A172 (cell line): ENCODE measurements at places on chromosomes 7 and 10. TPM values are rescaled to one million over a fixed set of nuclear protein-coding genes. Genes with fewer than 3 reads are reported as not detected.

- DNase-seq, result no peak
Observed at GRCh38 chr10:34506786-34507185, 308.3 kb downstream of the PARD3 start.

GRCh38 chr10:23414658-23415057 is 24.2 kb upstream of the OTUD1 start:
- DNase-seq, result no peak

- DNase-seq, result peak; percentile 88
Observed at GRCh38 chr7:70183278-70183677, 585.0 kb downstream of the AUTS2 start.

DNA sequence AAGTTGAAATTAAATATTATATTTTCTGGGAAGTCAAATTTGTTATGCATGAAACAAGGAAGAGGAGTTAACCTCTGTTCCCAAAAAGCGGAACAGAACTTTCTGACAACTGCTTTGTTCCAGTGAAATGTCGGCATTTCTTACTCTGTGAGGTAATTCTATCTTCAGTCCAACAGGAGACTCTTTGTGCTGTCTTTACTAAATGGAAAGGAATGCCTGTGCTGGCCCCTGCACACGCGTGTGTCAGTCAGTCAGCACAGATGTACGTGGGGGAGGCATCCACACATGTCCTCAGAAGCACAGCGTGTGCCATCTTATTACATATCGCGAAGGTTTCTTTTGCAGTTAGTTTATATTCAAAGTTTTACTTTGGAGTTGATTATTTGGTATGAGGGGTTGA is 37.5 kb downstream of the NET1 start:
- DNase-seq, result no peak

DNA sequence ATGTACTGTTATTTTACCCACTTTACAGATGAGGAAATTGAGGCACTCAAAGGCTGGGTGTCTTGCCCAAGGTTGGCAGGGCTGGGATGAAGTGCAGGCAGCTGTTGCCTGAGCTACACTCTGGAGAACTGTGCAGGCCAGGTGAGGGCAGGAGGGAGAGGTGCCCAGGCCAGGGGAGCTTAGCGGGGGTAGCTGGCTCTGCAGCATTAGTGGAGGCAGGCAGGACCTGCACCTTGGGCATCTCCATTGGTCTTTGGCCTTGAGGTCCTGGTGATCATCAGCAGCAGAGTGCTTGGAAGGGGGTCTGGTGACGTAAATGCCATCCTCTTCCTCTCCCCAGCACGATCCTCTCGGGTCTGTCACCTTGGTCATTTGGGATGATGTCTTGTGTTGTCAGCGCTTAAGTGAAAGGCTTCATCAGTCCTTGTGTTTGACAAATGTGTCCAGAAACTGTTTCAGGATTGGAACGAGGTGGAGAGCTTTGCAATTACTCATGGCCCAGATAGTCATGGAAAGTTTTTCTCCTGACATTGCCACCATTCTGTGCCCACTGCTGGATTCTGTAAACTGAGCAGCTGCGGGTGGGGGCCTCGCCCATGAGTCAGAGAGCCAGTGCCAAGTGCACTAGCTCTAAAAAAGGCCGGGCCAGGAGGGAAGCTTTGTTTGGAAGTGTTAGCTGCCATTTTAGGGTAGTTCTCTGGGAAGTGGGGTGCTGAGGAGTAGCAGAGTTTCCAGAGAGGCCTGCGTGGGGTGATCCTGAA is 47.6 kb downstream of the TSPAN15 start:
- DNase-seq, result peak; percentile 59

GRCh38 chr7:45394117-45394708 is 180.0 kb upstream of the ADCY1 start:
- DNase-seq, result no peak

- DNase-seq, result no peak
Observed at GRCh38 chr7:12494687-12495024, 75.9 kb upstream of the SCIN start.

GRCh38 chr7:157904211-157904865 is 567.5 kb downstream of the DNAJB6 start:
- no peak for DNase-seq

GRCh38 chr7:35463751-35464150 is 209.9 kb upstream of the TBX20 start:
- DNase-seq, result no peak

GRCh38 chr10:48695636-48696534 is 11.2 kb downstream of the WDFY4 start:
- DNase-seq, result no peak

GRCh38 chr10:116669832-116670644 is 49.3 kb downstream of the PNLIPRP2 start:
- no peak for DNase-seq

DNA sequence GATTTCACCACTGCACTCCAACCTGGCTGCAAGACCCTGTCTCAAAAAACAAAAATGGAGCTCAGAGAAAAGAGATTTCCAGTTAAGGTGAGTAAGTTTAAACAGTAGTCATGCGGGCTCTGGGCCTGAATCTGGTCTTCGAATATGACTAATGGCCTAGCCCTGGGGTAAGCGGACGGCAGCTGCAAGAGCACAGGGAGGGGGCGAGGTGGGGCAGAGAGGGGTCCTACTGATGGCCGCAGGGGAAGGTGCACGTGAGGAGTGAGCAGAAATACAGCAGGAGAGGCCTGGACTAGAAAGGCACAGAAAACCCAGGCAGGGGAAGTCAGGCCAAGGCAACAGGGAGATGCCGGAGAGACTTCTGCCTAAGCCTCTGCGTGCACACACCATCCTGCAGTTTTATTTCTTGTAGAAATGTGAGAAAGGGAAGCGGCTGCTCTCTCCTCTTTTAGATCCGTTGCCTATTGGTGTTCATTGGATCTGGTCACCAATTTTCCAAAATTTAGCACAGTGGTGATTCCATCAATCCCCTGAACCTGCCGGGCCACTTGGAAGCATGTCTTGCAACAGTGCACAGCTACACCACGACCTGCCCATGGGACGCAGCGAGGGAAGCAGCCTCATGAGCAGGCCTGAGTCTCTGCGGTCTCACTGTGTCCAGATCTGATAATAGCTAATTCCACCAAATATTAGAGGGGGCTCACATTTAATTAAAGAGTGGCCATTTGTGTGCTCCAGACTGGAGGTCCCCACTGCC is 139.0 kb downstream of the PAXIP1 start:
- DNase-seq, result no peak

GRCh38 chr10:11488126-11488525 is 123.3 kb downstream of the USP6NL start:
- no peak for DNase-seq

DNA sequence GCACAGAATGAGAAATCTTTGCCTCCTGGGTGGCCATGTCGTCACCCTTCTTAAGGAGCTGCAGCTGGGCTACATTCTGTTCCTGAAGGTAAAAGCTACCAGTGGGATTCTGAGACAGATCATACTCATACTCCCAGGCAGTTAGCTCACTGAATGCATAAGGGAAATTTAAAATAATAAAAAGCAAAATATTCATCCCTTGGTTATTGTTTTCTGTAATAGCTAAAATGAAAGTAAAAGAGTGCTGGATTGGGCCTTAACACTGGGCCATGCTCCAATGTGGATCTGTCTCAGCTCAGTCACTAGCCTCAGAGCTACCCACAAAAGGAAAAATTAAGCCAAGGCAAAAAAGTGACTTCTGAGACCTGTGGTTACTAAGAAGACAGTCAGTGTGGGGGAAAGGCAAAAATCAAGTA is 8.9 kb upstream of the DYNC2I1 start:
- no peak for DNase-seq

GRCh38 chr10:15440204-15440711 is 69.2 kb upstream of the FAM171A1 start:
- DNase-seq, result no peak

- no peak for DNase-seq
Observed at GRCh38 chr10:64103750-64104470, 582.7 kb downstream of the REEP3 start.

GRCh38 chr10:22554461-22555182 is 159.8 kb downstream of the PIP4K2A start:
- no peak for DNase-seq

- DNase-seq, result no peak
Observed at GRCh38 chr7:72437610-72438009, 25.5 kb upstream of the CALN1 start.

GRCh38 chr7:139365336-139365735 is 5.6 kb downstream of the LUC7L2 start:
- DNase-seq, result no peak

GRCh38 chr7:142746264-142746663 is 3.0 kb upstream of the PRSS1 start:
- DNase-seq, result no peak

GRCh38 chr10:114166494-114166893 is 7.5 kb downstream of the CCDC186 start:
- DNase-seq, result no peak

DNA sequence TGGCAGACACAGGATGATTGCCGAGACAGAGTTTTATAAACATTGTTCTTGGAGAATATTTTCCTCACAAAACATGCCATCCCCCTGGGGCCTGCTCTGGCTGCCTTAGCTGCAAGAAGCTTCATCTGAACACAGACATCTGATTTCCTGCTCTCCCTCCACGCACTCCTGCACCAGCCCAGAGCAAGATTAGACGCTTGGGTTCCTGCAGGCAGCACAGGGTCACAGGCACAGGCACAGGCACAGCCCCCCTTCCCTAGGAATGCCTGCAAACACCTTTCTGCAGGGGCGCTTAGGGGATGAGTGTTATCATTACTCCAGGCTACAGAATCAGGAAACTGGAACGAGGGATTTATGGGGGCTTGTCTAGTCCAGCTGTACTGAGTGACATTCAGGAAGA is 450.3 kb downstream of the GRID1 start:
- no peak for DNase-seq

- peak; percentile 89 for DNase-seq
Observed at GRCh38 chr7:49398746-49399145, 374.7 kb upstream of the VWC2 start.

DNA sequence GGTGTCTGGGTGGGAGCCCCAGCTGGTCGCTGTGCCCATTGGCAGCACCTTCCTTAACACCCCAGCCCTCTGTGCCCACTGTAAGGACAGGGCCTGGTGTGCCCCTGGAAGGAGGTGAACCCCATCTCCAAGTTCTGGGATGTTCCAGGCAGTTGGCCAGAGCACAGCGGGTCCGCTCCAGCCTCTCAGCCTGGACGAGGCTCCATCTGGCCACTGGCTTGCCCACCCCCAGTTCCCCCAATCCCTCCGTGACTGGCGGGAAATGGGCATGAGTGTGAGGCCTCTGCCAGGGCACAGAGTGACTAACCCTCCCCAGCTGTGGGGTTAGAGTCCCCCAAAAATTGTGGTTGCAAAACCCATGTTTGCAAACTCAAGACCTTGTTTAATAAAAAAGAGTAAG is 15.6 kb downstream of the GRIFIN start:
- DNase-seq, result no peak

DNA sequence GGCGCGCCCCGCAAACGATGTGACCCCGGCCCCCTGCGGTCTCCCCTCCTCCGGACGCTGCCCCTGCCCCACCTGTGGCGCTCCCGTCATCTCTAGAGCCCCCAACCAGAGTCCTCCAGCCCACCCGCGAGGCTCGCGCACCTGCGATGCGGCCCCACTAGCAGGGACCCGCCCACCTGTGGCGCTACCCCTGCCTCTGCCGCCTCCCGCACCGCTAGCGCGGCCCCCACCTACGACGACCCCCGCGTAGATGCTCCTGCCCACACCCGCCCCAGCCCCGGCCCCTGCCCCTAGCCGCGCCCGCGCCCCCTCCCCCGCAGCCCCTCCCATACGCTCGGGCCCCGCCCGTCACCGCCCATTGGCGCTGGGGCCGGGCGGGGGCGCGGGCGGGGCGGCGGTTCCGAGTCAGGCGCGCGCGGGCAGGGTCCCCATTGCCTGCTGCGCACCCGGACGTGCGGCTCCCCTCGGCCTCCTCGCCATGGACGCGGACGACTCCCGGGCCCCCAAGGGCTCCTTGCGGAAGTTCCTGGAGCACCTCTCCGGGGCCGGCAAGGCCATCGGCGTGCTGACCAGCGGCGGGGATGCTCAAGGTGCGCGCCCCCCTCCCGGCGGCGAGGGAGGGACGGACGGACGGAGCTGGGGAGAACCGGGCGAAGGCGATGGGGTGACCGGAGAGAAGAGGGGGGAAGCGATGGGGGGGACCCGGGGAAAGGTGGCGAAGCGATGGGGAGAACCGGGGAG is at the start of gene PFKP:
Gene PFKP (plus strand): TSS at position 431 of the 741 bp plus-strand sequence. CDS start 48 bp downstream, at position 479.
- no peak for DNase-seq

DNA sequence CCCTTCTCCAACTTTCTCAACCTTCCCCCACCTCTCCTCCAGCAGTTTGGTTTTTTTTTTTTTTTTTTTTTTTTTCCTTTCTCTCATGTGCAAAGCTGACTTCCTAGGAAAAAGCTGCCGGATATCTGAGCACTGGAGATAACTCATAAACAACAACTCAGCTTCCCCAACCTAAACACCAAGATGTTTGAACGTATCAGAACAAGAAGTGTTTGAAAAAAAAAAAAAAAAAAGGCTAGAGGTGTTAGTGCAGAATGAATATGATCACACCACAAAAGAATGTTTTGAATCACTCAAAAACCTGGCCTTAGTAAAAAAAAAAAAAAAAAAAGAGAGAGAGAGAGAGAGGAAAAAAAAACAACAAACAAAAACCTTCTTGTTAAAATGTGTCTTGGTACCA is 11.2 kb downstream of the GATA3 start:
- DNase-seq, result peak; percentile 55

- no peak for DNase-seq
Observed at GRCh38 chr7:30835396-30835915, 64.2 kb downstream of the MINDY4 start.

- DNase-seq, result no peak
Observed at GRCh38 chr10:52653263-52653909, 119.2 kb downstream of the MBL2 start.

DNA sequence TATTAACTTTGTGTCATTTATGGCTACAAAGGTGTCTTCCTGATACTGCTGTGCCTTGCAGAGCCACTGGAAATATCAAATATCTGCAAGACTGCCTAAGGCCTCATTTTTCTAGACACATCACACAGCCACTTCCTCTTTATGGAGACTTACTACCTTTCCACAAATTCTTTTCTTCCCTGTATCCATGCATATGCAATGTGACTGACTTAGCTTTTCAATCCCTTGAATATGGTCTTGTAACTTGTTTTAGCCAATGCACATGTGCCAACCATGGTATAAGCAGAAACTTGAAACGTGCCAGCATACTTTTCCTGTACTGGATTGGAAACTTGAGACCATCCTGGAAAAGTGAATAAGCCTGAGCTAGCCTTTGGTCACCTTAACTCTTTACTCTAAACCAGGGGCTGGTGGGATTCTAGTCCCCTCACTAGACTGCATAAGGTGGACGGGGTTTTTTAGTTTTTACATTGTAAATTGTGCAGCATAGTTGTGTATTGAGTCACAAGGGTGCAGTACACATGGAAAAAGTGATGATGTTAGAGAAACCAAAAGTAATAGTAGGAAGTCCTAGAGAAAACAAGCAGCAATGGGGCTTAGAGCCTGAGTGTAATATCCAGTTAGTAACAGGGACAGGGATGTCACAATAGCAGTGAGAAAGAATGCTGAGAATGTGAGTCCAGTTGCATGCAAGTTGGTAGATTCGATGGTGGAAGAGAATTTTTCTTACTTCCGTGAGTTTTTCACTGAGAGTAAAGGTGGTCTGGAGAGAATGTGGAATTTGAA is 879.5 kb downstream of the SORCS1 start:
- DNase-seq, result peak; percentile 5

The GARIN1A gene
- not detected in 2 replicates for total RNA-seq

The GPR15LG gene
- not detected in 2 replicates for total RNA-seq

The EGR2 gene
- total RNA-seq, result 0.09 and 0.19 TPM in 2 replicates

The MYL7 gene
- total RNA-seq, result not detected in 2 replicates

The SLC29A4 gene
- total RNA-seq, result 20.9 and 23.1 TPM in 2 replicates

The WDFY4 gene
- not detected in 2 replicates for total RNA-seq

The EN2 gene
- not detected in 2 replicates for total RNA-seq

The PLAC9 gene
- total RNA-seq, result 0.21 TPM in 1 of 2 replicates, not detected in the other

The PHYHIPL gene
- not detected in 2 replicates for total RNA-seq

The SMKR1 gene
- total RNA-seq, result 0.84 and 4.6 TPM in 2 replicates

The FAM13C gene
- total RNA-seq, result 0.22 TPM in 1 of 2 replicates, not detected in the other

The ENKUR gene
- total RNA-seq, result not detected in 2 replicates

The MCM10 gene
- total RNA-seq, result 33.6 and 34.4 TPM in 2 replicates

The BICC1 gene
- 1.3 and 2.3 TPM in 2 replicates for total RNA-seq
